Eye (tissue), 1 donor: ENCODE measurements at places on chromosomes 6 and 20.

DNA sequence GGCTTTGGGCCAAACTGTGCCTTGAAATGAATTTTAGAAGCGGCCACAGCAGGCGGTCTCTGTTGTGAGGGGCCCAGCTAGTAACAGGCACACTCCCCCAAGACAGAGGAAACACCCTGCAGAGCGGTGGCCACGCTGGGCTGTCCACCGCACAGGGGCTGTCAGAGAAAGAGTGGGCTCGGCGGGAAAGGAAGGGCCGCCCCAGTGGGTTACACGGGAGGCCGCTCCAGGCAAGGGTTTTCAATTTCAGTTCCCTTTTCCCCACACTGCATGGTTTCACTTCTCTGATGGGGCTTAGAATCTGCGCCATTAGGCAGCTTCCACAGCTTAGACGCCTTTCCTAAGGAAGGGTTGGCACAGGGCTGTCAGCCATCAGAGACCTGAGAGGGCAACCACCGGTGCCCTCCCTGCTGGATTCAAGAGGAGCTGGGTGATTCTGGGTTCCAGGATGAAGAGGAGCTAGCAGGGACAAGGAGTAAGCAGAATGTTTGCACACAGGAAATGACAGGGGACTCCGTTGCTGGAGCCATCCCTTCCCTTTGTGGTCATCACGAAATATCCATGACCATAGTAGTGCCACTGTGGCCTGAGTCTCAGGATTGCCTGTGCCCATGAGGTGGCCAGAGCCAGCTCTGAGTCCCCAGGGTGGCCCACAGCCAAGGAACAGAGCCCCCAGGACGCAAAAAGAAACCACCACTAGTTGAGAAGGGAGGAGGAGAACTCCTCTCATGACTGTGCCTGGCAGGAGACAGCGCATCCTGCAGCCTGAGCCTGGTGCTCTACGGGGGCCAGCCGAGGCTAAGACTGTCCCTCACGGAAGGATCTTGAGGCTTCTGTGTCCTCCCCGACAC is 282.7 kb downstream of the NRN1 start:
- no peak for DNase-seq

GRCh38 chr6:143966312-143966711 is 41.7 kb downstream of the PLAGL1 start:
- DNase-seq = no peak

DNA sequence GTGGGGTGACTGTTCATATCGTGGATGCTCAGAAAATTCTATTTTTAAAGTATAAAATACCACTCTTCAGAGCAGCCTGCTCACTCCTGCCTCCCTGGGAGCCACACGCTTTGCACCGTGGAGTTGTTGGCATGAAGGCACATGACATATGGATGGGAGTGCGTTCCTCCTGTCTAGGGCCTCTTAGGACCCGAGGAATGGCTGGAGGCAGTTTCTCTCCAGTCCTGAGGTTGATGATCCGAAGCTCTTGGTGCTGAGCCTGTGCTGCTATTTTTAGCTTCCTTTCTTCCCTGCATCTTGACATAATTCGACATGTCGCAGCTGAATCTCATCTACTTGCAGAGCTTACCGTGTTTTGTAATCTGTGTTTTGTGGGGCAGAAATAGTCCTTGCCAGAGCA is 73.9 kb downstream of the PHACTR3 start:
- peak; percentile 45 for DNase-seq

DNA sequence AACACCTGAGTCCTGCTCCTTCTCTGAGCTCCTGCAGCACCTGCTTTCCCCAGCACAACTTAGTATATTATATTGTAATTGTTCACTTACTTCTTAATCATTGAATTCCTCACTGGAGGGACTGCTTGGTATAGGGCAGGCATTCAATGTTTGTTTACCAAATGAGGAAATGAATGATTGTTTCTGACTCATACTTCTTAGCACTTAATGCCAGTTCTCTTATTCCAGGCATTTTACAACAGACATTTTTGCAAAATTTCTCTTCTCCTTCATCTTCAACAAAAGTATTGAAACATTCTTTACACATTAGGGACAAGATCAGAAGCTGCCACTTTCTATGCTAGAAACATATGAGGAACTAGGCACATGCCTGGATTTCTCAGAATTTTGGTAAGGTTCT is 119.4 kb downstream of the TBX18 start:
- no peak for DNase-seq

DNA sequence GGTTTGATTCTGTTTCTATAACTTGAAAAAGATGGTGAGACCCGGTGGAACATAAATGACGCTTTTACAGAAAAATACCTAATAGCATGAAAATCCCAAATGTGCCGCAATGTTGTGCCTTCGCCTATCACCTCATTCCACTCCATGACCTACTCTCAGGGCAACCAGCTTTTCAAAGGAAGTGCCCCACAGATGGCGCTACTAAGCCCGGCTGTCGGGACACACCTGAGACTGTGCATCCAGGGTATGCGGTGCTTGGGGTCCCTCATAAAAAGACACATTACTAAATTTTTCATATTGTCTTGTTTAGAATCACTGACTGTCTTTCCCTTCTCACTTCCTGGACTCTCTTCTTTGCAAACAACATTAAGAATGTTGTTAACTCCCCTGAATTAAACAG is 145.5 kb upstream of the RPS6KA2 start:
- no peak for DNase-seq

DNA sequence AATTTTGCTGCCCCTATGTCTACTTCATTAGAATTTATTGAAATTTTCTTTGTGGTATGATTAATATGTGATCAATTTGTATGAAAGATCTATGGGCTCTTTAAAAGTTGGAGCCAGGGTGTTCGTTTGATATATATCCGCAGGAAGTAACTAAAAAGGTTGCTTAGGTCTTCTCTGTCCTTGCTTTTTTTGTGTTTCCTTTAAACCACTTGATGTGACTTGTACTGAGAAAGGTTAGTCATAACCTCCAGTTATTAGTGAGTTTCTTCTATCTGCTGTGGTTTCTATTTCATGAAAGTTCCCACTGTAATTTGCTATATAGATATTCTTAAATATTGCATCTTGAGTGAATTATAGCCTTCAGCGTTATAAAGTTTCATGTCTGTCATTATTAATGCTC is 585.3 kb upstream of the ARID1B start:
- no peak for DNase-seq
